ENCODE measurements at places on chromosomes 2 and 18.

DNA sequence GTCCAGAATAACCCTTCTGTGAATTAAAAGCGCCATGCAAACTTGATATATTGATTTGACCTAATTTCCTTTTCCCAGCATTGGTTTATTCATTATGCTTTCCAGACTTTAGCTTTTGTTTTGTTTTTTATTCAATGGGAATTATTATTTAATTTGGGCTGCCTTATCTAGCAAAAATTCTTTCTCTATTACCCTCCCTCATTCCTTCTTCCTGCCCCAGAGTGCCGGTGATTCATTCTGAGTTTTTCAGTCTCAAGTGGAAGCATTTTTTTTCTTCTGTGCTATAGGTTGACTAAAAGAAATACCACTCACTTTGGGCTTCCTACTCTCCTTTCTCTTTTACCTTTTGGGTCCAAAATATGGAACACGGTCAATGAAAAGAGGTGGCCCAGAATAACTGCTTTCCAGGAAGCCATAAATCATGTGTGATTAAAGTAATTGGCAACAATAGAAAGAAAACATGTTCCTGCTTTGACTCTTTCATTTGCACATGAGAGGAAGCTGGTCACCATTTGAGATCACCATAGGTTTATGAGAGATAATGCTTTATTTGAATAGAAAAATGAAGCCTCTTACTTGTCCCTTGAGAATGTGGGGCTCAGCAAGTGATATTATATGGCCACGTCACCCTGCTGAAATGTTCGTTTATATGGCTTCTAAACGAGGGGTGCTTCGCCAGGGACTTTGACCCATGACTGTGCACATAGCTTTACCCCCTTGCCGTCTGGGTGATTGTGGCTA, 422.8 kb upstream of the ZEB2 start:
- DNase-seq: peak; percentile 36

DNA sequence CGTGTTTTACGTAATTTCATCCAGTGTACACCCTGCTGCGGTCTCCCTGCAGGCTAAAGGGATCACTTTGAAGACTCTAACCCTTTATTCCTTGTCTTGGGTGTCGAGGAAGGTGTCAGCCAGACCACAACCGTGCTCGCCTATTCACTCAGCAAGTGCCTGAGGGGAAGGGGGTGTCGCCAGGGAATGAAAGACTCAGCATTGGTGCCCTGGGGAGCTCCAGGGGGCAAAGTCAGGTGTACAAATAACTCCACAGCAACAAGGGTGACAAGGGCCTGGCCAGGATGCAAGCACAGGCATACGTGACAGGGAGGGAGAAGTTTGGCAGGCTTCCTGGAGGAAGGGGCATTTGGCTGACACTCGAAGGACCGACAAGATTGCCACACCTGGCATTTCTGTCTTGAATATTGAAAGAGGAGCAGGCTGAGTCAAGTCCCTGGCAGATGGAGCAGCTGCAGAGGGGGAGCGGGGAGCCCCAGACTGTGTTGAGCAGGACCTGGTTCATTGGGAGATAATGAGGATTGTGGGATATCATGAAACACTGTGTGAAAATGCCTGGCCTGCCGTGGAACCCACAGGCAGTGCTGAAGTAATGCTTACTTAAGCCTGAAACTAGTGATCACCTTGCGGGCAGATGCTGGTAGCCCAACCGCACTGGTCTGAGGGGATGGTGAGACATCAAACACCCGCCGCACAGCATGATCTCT, 93.9 kb downstream of the RHOB start:
- DNase-seq: peak; percentile 19

DNA sequence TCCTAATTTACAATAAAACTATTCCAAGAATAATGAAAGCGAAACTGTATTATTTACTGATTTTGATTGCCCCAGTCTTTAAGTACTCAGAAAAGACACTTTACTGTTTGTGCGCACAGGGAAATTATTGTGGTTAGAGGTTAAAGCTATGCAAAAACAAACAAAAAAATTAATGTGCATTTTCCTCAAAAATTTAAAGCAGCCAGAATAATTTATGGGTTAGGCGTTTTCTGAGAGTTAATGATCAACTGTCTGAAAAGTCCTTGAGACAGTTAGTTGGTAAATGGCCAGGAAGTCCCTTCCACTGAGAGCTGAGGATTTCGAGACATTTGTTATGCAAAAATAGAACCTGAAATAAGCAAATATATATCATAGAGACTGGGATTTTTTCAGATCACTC, 143.3 kb downstream of the IRS1 start:
- no peak for DNase-seq

DNA sequence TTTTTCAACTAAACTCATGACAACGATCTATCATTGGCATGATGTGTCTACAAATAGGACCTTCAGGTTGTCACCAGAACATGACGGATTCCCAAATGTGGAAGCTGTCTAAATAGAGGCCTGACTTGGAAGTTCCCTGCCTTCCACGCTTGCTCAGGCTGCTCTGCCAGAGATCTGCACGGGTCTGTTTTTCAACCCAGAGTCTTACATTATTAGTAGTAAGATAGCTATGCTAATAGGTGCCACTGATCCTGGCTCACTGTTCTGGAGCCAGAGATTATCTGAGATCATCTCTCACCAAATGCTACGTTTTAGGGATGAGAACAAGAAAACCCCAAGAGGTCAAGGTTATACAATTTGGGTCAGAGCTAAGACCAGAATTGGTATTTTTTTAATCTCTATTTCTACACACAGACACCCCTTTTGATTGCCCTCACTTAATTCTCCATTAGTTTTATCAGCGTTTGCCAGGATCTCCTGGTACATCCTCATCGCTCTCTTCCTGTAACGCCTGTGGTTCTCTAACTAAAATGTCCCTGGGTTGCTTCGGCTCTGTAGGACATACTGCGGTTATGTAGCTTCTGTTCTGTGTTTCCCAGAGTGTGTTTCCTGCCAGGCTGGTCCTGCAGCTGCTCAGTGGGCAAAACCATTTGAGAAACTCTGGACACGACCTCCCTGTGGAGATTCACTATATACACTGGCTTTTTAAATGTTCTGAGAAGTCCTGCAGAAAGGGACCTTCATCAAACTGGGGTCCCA, 5.7 kb downstream of the CDC42EP3 start:
- no peak for DNase-seq

DNA sequence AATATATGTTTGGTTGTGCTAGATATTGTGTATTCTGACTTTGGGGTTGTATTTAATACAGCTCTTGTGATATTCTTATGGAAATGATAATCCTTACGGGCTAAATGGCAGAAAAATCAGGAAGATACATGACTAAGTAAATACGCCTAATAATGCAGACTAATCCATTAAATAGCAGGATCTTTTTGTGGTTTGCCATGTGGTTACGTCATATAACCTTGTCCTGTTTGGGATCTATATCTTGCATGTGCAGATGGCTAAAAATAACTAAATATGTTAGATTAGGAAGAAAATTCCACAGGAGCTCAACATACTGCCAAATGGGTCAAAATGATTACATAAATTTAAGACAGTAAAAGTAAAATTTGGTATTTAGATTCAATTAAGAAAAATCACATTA, 83.0 kb downstream of the NEB start:
- DNase-seq: no peak

- DNase-seq: peak; percentile 4
Observed at GRCh38 chr2:235639428-235639773, 145.6 kb downstream of the AGAP1 start.

DNA sequence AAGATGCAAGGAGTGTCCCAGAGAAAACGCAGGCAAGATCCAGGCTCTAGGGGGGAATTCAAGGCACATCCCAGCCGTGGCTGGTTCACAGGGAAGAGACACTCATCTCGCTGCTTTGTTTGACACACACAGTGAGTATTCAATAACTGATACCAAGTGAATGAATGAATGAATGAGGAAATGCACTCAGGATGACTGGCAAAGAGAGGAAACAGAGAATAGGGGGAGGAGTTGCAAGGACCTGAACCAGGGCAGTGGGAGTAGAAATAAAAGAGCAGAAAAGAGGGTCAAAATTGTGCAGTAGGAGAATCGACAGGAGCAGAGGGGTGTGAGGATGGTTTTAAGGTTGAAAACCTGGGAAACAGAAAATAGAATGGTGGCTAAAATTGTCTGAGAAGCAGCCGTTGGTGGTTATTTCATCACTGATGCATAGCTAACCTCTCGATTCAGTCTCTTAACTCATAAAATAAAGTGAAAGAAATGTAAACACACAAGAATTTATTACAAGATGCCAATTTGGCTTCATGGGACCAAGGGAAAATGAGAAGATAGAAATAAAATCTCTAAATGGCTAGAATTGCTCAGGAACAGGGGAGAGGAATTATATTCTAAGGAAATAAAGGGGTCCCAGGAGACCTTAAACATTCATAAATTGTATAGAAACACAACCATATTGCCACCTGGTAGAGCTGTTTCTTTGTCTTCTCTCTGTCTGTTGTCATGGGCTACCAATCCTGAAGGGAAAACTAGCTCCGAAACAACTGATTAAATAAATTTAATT, 63.9 kb upstream of the PHLPP1 start:
- DNase-seq: no peak

DNA sequence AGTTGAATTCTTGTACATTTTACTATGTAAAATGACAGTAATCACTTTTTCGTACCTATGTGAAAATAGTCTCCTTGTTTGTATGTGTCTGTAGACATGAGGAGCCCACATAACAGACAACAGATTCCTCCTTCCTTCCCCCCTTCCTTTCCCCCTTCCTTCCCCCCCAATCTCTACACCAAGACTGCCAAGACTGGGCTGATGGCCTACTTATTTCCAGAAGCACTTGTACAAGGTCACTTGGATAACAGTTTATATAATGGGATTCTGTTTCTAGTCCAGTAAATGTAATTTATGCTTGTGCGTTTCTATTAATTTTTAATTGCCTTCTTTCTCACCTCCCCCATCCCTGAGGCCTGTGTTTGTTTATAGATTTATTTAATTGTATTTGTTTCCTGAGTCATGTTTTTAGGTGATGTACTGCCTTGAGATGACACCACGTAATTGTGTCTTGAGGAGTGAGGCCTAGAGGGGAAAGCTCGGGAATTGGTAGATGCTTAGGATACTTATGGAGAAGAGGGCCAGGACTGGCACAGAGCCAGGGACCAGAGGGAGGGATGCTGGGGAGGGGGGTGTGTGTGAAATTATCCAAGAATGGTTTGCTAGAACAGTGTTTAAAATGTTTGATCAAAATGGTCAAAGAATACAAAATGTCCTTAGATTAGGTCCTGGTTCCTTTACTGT, 12.3 kb downstream of the B3GNT2 start:
- DNase-seq: no peak

DNA sequence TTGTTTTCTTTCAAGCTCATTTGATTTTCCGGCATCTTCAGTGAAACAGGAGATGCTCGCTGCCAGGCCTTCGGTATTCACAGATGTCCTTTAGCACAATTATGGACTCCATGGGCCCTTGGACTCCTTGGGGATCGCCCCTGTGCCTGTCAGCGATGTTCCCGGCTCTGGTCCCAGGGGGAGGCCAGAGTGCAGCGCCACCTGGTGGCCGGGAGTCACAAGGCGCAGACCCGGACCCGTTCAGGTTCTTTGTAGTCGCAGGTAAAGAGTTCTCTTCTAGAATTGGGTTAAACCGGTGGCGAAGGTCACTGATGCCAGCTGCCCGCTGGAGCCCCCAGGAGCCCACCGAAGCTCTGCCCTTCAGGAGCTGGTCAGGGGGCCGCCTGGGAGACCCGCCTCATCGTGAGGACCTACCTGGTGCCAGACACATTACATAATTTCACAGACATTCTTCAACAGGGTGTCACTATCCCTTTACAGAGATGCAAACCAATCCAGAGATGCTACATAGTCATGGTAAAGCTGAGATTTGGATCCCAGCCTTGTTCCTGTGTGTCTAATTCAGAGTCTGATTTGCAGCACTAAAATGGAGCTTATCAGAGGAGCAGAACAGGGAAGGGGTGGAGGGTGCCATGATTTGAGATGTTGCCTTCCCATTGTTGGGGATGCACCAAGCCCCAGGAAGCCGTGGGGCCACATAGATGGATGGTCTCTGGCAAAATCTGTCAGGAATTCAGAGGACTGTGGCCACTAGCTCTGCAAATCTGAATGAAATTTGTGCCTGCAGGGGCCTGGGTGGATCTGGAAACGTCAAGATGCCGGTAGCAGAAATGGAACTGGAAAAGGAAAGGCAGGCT, 6.0 kb upstream of the INPP5D start:
- no peak for DNase-seq

- no peak for DNase-seq
Observed at GRCh38 chr2:97737421-97738178, 24.2 kb downstream of the ZAP70 start.

DNA sequence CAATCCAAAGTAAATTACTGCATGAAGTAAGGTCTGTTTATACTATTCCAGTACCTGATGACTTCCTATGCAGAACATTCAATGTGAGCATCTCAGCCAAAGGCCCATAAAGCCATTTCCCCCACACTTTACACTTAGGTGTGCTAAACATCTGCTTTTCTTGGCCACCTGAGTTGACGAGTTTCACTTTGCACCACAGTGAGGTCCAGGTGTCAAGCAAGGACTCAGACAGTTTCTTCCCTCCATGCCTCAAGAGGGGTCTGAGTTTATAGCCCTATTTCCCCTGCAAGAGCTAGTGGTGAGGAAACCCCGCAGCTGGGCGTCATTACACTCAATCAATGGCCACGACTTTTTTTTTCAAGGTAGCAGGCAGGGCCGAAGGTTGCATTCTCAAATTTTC, 107.7 kb downstream of the MREG start:
- no peak for DNase-seq

DNA sequence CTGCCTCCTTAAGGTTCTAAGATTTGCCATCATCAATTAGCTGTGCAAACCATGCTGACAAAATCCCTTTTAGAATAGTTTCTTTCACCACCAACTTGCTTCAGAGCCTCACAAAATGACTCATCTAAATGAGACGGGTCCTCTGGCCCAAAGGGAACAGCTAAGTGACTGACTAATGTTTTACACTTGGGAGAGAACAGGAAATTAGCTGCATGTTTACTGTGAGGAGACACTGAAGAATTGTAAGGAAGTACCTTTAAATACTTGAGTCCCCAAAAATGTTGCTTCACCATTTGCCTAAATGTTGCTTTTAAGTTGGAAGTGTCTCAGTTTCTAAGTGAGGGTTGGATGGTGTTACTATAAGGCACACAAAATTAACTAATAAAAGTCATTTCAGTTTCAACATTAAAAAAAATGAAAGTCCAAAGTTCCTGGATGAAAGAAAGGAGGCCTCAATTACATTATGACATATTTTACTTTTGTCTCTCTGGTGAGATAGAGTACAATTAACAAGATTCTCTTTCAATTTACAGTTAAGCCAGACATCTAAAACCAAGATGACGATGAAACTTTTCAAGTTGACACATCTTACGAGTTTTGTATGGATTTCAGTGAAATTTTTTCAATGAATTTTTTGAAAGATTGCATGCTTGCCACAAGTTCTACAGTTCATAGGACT, 229.1 kb upstream of the FN1 start:
- DNase-seq: no peak

- DNase-seq: no peak
Observed at GRCh38 chr2:217897816-217898806, 104.7 kb downstream of the TNS1 start.

DNA sequence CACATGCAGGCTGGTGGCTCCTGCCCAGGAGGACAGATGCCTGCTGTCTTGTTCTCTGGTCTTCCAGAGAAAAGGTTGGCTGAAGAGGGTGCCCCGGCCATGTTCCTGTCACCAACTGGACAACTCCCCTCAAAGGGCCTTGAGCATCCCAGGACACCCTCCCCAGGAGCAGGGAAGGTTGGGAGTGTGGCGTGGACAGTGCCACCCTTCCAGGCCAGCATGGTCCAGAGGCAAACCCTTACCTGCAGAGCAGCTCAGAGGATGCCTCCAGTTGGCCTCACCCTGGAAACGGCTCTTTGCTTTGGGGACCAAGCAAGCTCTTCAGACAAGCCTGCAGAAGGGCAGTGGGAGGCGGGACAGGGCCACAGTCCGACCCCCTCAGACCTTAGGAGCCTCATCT, 4.9 kb upstream of the GPC1 start:
- DNase-seq: no peak

- DNase-seq: no peak
Observed at GRCh38 chr2:219642069-219642454, 14.6 kb downstream of the SLC4A3 start.
